Stimulated activated CD8-positive, alpha-beta memory T cell treated with anti-CD3 and anti-CD28 coated beads, Interleukin-2, amount 100 ng/mL, for 1 hour (primary cell): ENCODE measurements at places on chromosomes 5 and 9.

GRCh38 chr9:24189986-24190385 is 355.7 kb downstream of the IZUMO3 start:
- no peak for DNase-seq

- no peak for DNase-seq
Observed at GRCh38 chr9:98949565-98949964, 5.9 kb downstream of the COL15A1 start.

DNA sequence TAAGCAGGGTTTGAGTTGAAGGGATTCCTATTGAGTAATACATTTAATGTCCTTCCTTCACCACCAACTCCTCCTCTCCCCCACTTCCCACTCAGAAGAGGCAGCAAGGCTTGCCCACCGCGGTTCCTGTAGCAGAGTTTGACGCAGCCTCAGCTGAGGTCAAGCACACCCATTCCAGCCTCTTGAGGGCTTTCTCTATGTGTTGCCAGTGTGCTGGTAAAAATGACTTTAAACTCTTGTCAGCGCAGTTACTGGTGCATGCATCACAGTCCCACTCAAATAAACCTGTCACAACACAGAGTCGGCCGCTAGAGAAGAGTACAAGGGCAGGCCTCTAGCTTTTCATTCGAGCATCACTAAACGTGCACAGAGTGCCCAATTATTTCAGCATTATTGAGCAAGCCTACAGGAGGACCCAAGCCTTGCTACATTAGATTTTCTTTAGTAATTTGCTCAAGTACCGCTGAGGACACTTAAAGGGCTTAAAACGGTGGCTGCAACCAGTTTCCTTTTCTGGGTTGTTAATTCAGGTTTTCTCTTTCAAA is 79.6 kb downstream of the TLE4 start:
- no peak for DNase-seq

DNA sequence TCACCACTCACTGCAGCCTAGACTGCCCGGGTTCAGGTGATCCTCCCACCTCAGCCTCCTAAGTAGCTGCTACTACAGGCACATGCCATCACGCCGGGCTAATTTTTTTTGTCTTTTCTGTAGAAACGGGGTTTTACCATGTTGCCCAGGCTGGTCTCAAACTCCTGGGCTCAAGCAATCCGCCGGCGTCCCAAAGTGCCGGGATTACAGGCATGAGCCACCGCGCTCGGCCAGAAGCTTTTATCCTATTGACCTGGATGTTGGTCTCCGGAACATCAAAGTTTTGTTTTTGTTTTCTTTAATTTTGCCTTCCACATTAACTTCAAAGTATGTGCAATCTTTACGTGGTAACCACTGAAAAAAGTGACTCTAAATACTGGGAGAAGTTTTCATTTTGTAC is 42.4 kb upstream of the FST start:
- no peak for DNase-seq

DNA sequence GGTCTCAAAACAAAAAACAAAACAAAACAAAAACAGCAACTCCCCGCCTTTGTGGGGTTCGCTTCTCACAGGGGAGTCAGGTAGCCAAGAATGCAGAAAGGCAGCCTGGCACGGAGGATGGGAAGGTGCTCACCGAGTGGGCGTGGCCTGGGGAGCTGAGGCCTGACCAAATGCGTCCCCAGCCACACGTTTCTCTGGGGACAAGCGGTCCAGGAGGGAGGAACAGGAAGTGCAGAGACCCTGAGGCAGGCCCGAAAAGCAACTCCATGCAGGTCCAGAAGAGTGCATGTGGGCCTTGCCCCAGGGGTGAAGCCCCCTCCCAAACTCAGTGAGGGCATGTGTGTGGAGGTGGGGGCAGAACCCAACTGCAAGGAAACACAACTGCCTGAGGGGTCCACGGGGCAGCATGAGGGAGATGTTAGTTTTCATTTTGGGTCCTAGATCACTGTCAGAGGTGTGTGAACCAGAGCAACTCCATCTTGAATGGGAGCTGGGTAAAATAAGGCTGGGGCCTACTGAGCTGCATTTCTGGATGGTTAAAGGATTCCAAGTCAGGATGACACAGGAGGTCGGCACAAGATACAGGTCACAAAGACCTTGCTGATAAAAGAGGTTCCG is 2.6 kb upstream of the UAP1L1 start:
- no peak for DNase-seq

DNA sequence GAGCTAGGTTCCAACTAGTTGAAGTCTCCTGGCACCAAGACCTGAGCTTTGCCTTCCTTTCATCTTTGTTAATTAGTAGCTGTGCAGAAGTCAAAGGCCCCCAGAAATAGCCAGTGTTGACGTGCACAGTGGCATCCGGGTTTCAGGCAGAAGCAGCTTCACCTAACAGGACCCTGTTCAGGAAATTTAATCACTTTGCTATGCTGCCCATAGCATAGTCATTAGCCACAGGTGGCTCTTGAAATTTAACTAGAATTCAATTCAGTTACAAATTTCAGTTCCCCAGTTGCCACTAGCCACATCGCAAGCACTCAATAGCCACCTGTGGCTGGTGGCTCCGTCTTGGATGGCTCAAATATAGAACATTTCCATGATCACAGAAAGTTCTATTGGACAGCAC is 179.1 kb downstream of the GOLPH3 start:
- DNase-seq, result no peak

- DNase-seq, result no peak
Observed at GRCh38 chr9:13568841-13569601, 289.5 kb upstream of the MPDZ start.

DNA sequence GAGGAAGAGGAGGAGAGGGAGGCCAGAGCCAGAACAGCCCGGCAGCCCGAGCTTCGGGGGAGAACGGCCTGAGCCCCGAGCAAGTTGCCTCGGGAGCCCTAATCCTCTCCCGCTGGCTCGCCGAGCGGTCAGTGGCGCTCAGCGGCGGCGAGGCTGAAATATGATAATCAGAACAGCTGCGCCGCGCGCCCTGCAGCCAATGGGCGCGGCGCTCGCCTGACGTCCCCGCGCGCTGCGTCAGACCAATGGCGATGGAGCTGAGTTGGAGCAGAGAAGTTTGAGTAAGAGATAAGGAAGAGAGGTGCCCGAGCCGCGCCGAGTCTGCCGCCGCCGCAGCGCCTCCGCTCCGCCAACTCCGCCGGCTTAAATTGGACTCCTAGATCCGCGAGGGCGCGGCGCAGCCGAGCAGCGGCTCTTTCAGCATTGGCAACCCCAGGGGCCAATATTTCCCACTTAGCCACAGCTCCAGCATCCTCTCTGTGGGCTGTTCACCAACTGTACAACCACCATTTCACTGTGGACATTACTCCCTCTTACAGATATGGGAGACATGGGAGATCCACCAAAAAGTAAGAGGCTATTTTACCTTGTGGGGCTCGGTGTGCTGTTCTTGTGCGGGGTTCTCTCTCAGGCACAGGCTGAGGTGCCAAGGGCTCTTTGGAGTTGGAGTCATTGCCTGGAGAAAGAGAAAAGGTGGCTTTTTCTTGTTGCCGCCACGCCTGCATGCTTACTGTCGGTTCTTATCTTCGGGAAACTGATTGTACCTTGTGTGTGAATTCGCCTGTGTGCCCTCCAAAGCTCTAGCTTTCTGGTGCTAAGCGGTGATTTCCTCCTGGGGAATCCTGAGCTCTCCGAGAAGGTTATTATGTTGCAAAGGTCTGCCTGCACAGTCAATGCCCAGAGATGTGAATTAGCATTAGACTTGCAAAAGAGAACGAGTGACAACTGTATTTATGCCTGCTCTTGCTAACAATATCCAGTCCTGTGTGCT is at the start of gene ISL1:
Gene ISL1, plus strand, starts transcription at position 318 of the 991 bp plus-strand sequence. Its CDS starts 224 bp downstream, at position 542.
- DNase-seq, result no peak

- DNase-seq, result no peak
Observed at GRCh38 chr9:70058569-70059116, 15.0 kb downstream of the MAMDC2 start.

DNA sequence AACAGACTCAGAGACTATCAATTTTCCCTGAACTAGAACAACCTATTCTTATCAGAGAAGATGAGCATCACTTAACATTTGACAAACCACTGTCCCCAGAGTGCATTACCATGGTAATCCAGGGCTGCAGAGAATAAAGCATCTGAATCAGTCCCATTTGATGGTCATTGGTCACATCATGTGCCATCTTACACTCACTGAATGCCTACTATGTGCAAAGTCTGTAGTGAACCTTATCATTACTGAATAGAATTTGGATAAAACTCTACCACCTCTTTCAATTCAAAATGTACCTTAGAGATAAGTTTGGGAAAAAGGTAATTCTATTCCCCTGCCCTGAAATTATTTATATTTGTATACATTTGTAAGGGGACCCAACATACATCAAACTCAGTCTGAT is 156.4 kb upstream of the TRPC7 start:
- no peak for DNase-seq

GRCh38 chr5:66324357-66324756 is 180.3 kb downstream of the SREK1 start:
- DNase-seq, result no peak

DNA sequence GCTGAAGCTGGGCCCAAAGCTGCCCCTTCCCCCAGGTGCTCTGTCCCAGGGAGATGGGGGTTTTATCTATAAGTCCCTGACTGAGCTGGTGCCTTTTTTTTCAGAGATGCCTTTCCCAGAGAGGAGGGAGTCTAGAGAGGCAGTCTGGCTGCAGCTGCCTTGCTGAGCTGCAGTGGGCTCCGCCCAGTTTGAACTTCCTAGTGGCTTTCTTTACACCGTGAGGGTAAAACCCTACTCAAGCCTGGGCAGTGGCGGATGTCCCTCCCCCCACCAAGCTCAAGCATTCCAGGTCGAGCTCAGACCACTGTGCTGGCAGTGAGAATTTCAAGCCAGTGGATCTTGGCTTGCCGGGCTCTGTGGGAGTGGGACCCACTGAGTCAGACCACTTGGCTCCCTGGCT is 41.3 kb downstream of the CAVIN4 start:
- DNase-seq, result no peak

GRCh38 chr5:180084638-180085561 is 13.3 kb upstream of the RNF130 start:
- no peak for DNase-seq

DNA sequence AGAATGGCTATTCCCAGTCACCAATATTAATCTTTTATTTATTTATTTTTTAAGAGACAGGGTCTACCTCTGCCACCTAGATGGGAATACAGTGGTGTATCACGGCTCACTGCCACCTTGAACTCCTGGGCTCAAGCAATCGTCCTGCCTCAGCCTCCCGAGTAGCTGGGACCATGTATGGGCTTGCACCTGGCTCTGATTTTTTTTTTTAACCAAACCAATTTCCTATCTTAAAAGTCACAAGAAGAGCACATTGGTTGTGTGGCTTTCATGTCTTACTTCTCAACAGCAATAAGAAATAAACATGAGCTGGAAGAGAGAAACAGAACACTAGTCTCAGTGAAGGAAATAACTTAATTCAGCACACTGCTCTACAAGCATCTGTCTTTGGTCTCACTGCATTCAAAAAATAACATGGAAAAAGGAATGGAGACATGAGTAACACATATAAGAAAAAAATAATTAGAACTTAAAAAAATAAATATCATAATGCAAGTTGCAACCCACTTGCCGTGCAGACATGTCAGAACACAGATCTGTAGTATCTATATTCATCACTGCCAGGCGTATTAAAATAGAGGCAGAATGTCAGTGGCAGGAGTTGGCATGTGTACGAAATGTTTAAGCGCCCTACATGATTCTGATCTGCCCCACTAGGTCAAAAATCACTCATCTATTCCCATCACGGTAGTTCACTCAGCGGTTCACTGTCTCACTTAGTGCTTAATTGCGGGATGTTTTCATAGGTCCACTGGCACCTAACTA is 66.4 kb downstream of the EFNA5 start:
- DNase-seq, result no peak

GRCh38 chr9:85900504-85901201 is 40.3 kb upstream of the NAA35 start:
- DNase-seq, result peak; percentile 13

DNA sequence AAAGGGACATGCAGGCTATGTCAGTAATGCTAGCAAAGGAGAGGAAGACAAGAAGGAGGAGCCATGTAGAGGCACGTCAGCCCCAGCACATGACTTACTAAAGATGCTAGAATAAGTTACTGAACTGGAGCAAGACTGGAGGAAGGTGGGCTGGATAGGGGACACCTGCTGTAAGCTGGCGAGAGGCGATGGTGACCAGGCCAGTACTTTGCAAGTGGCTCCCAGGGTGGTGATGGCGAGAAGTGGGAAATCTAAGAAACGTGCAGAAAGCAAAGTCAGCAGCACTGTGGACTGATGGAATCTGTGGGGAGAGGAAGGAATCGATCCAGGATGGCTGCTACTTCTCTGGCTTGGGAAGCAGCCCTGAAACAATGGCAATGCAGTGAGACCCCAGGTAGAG is 617.1 kb upstream of the ADAMTS16 start:
- DNase-seq, result no peak

DNA sequence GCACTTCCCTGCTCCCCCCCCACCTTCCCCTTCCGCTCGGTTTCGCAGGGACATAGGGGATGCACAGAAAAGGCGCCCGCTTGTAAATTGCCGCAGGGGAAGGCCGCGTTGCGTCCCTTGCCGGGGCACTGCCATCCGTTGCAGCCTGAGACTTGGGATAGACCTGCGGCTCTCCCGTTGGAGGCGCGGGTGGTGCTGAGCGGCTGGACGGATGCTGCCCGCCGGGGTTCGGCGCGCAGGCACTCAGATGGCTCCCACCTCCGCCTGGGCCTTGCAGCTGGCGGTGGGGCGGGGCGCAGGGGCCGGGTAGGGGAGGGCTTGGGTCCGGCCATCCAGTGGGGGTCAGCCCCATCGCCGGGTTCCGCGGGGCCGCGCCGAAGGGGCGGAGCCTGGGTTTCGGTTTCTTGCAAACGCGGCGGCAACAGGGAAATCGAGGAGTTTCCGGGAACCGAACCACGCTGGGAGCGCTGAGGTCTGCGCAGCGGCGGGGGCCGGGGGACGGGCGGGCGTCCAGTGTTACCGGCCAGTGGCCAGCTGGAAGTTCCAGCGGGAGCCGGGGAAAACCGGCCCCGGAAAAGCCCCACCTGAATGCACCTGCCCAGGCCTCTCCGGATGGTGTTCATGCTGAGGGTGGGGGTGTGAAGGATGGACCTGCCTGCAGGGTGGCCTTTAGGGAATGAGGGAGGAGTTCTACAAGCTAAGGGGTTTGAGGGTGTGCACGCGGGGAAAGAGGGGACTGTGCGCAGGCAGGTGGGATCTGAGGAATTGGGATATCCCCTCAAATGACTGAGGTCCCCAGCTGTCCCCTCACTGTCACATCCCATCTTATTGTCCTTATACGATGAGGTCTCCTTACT is 6.3 kb upstream of the IRF1 start:
- no peak for DNase-seq

GRCh38 chr5:121029536-121030245 is 565.6 kb downstream of the PRR16 start:
- no peak for DNase-seq

DNA sequence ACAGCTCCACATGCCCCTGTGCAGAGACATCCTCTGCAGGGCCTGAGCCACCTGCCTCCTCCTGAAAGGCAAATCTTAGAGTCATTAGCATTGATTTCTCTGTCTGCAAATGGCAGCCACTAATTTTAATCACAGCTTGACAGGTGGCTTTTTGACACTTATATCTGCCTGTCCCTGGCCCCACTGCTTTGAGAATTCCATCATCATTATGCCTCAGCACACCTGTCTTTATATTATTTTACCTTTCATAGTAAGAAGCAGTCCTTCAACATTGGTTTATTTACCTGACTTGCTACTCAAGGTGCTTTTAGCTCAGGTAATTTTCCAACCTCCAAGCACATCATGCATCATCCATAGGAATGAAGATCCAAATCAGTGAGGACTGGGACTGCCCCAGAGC is 451.3 kb downstream of the MTRR start:
- DNase-seq, result no peak

GRCh38 chr5:127296321-127296720 is 5.7 kb downstream of the MEGF10 start:
- DNase-seq, result no peak

GRCh38 chr9:107465467-107466451 is 23.8 kb downstream of the KLF4 start:
- DNase-seq, result no peak

GRCh38 chr9:109940561-109940960 is 160.6 kb downstream of the PALM2AKAP2 start:
- DNase-seq, result no peak
